ENCODE measurements at places on chromosomes 3 and 15.

DNA sequence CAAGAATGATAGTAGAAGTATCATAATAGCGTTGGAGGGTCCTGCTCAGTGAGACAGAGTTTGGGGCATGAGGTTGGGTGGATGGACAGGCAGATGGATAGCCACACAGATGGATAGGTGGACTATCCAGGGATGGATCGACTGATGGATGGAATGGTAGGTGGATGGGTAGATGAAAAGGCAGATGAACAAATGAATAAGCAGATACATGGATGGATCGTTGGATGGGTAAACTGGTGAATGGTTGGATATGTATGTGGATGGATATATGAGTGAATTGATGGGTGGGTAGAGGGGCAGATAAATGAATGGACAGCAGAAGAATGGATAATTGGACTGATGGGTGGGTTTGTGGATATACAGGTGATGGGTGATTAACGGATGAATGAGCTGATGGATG, 9.5 kb downstream of the CPNE9 start:
- DNase-seq: no peak

DNA sequence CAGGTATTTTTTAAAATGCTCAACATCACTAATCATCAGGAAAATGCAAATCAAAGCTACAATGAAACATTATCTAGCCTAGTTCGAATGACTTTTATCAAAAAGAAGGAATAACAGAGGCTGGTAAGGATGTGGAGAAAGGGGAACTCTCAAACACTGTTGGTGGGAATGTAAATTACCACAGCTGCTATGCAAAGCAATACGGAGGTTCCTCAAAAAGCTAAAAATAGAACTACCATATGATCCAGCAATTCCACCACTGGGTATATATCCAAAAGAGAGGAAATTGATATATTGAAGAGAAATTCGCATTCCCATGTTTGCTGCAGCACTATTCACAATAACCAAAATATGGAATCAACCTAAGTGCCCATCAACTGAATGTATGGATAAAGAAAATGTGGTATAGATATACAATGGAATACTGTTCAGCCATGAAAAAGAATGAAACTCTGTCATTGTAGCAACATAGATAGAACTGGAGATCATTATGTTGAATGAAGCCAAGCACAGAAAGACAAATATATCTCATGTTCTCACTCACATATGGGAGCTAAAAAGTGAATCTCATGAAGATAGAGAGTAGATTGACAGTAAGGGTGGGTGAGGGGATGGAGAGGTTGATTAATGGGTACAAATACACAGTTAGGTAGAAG, 19.7 kb upstream of the CLN6 start:
- no peak for DNase-seq

DNA sequence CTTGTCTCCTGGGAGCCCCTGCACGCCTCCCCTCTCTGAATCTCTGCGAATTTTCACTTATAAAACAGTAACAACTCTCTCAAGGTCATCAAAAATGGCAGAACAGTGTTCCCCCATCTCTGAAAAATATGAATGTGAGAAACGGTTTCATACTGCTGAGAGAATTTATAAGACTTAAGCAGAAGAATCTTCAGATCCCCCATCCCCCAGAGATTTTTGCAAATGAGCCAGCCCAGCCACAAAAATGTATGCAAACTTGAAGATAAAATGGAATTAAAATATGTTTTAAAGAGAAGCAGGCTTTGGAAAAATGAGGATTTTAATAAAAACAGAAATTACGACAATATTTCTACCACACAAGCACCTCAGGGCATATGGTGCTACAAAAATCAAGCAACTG, 173.0 kb downstream of the STT3B start:
- no peak for DNase-seq

DNA sequence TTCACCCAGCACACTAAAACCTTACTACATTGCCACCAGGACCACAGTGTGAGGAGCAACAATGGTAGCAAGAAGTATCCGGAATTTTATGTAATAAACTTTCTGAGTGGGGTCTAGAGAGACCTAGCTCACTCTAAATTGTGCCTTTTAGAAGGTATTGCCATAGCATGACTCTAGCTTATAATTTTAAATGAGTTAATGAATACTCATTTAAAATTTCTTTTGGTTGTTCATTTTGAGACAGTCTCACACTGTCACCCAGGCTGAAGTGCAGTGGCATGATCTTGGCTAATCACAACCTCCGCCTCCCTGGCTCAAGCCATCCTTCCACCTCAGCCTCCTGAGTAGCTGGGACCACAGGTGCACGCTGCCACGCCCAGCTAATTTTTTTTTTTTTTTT, 26.2 kb downstream of the EDC3 start:
- no peak for DNase-seq

- DNase-seq: no peak
Measured at GRCh38 chr3:16770021-16770420, 114.7 kb upstream of the PLCL2 start.

DNA sequence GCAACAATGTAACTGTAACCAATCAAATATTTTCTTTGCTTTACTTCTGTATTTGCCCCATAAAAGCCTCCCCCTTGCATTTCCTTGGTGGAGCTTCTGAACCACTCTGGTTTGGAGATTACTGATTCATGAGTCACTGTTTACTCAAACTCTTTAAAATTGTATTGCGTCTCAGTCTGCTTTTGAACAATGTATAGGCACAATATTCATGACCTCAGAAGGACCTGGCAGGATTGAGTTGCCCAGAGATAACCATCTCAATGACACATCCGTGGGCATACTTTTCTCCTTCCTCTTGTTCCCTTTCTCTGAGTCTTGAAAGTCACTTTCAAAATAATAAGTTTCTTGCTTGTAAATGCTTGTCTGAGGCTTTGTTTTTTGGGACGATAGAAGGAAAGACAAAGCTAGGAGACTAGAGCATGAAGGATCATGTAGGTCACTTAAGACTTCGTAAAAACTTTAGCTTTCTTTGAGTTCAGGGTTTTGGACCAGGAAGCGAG, 57.1 kb upstream of the POU1F1 start:
- no peak for DNase-seq

GRCh38 chr3:189903562-189904250, 217.0 kb downstream of the P3H2 start:
- DNase-seq: no peak

DNA sequence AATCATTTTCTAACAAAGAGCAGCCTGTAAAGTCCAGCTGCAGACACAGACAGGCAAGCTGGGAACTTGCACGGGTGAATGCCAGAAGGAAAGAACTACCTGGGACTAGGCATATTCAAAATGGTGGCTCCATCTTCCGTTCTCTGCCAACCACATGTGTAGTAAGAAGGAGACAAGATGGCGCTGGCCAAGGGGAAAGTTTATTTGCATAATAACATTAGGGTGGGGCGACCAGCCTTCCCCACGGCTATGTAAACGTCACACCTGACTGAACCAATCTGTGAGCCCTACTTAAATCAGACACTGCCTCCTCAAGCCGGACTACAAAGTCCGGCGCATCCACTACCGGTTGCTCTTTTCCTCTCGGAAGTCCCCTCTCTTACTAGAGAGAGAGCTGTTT, 130.8 kb downstream of the SNRK start:
- no peak for DNase-seq

DNA sequence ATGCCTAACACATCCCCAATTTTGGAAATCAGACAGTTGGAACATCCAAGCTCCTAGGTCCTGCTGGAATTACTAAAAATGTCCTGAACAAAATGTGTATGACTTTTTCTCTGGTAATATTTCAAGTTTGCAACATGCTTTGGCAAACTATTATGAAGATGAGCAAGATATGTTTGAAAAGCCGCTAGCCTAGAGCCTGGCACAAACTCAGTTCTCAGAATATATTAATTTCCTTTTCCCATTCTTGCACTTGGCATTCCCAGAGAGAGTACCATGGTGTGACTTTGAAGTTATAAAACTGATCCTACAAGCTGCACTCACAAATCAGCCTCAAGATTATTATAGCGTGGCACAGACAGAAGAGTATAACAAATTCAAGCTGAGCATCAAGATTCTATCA, 1031.1 kb downstream of the NTRK3 start:
- DNase-seq: no peak

GRCh38 chr3:70620956-70621355, 308.5 kb upstream of the MDFIC2 start:
- no peak for DNase-seq

DNA sequence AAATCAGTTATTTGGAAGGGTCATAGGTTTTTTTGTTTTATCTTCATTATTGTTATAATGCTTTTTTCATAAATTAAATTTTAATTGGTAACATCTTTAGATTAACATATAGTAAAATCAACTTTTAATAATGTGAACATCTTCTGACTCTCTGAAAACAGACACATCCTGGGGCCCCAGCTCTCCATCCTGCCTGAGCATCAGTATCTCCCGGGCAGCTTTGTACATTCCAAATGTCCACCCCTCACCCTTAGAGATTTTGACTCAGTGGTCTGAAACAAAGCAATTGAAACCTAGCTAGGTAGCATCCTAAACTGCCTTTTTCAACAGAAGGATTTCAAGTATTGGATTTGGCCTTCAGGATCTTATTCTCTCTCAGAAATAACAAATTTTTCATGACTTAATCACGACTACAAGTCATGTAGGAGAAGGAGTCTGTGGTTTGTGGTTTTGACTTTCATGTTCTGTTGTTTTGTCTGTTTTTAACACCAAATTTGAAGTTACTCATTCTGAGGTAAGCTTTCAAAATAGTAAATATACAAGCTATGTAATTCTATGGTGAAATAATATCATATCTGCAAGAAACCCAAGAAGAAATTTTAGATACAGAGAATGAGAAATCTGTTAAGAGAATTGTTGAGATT, 147.3 kb upstream of the UBE2E2 start:
- no peak for DNase-seq

DNA sequence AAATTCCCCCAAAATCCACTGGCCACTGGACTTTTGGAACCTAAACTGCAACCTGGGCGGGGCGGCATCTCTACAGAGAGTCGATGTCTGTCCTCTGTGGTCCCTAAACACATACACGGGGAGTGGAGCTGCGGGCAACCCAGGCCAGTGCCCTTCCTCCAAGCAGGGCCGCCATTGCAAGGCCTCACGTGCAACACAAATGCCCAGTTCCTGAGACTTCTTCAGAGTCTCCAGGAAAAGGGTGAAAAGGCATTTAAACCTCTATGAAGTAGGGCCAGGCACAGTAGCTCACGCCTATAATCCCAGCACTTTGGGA, 4.9 kb downstream of the MUC4 start:
- no peak for DNase-seq

- DNase-seq: peak; percentile 28
Measured at GRCh38 chr15:67834581-67835296, 5.1 kb downstream of the RNU6-1 start.

DNA sequence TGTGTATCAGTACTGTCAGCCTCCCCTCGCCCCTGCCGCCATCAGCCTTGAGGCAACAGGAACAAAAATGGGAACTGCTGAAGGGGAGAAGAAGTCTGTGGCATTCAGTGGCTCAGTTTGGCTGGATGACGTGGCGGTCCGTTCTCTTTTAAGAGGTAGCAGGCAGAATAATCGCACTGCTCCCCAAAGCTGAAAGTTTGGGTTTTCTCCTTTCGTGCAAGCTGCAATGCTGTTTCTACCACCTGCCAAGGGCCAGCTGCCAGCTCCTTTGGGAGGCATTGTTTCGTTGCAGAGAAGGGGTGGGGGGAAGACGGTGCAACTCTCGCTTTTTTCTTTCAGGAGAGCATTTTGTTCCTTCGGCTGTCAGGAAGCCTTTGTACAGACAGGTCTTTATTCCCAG, 369.6 kb upstream of the RORA start:
- no peak for DNase-seq

- no peak for DNase-seq
Measured at GRCh38 chr3:171653701-171654100, 156.6 kb downstream of the PLD1 start.

- DNase-seq: no peak
Measured at GRCh38 chr3:190130696-190131095, 10.0 kb upstream of the P3H2 start.

GRCh38 chr3:31295150-31295765, 237.5 kb upstream of the STT3B start:
- no peak for DNase-seq

DNA sequence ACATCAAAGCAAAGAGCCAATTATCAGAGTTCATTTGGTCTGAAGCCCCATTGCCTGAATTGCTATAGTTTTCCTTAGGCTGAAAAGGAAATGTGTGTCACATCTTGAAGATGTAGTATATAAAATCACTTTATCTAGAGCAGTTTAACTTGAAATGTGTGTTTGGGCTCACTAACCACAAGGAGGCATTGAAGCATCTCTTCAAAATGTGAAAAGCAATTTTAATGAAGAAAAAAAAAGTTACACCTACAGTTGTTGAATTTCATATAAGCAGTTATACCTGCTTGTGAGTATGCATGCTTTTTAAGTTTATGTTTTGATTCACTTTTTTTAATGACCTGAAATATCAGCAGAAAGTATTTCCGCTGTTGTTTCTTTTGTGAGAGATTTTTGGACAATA, 129.3 kb downstream of the IQCH start:
- DNase-seq: no peak

- DNase-seq: peak; percentile 9
Measured at GRCh38 chr3:189714991-189715961, 84.1 kb downstream of the TP63 start.

DNA sequence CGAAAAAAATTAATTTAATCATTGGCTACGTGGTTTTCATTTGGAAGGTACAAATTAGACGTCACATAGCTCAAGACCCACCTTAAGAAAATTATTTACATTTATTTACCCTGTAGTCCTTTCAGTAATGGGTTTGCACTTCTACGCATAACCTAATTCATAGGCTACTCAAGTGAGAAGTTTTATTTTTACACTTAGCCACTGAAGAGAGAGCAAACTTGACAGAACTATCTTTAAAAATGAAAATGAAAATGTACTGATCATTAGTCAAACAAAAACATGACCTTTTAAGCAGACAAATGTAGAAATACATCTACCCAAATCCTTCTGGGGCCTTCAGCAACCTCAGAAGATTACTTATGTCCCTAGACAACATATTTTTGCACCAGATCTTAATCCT, 269.4 kb upstream of the TTC14 start:
- DNase-seq: no peak

GRCh38 chr3:18527691-18528090, 102.6 kb upstream of the SATB1 start:
- no peak for DNase-seq

DNA sequence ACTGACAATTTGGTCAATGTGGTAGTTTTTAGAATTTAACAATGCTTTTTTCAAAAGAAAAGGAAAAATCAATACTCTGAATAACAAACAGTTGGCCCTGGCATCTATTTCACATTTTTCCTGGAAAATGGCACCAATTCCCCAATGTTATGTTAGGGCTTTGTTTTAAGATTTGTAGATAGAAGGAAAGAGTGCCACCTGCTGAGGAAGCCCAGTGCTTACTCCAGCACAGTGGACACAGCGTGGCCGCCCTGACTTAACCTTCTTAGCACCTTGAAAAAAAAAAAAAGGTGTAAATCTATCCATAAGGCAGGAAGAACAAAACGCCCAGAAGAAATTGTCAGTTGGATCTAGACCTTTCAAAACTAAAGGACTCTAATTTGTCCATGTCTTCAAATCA, 110.7 kb upstream of the CNTN4 start:
- no peak for DNase-seq

- DNase-seq: no peak
Measured at GRCh38 chr3:63245726-63246241, 32.3 kb upstream of the SYNPR start.

- no peak for DNase-seq
Measured at GRCh38 chr3:41301548-41301947, 102.2 kb downstream of the CTNNB1 start.

Data from GM13977 (cell line).